ENCODE measurements at places on chromosomes 7 and 10. TPM values are rescaled to one million over a fixed set of nuclear protein-coding genes. Genes with fewer than 3 reads are reported as not detected.
A peak's percentile ranks its signal among the peaks of the same experiment; 100 is the strongest.

The SLC39A12 gene
- 0.68 TPM for total RNA-seq

The SKIDA1 gene
- total RNA-seq: 6.9 TPM

DNA sequence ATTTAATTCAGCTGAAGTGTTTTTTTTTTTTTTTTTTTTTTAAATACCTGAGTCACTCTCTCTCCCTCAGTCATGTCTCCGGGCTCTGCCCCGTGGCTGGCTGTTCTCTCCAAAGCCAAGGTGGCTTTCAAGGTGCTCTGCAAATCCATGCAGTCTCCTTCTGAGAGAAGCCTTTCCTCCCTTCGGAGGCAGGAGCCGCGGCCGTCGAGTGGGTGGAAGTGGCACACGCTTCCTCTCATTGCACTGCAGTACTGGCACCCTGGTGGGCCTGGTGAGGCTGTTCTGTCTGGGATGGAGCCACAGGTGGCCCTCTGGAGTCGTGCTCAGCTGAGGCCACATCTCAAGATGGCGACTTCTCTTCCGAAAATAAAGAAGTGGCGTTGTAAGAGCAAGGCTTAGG lies 221.8 kb downstream of the GLRX3 start:
- H3K4me1 ChIP-seq: no peaks in the 10 kb centered on the region
- H3K4me3 ChIP-seq: no peak overlapping the region
- H3K36me3 ChIP-seq: no peaks in the 10 kb centered on the region
- no peak overlapping the region for H3K27ac ChIP-seq
- DNase-seq: no peak

GRCh38 chr7:93262535-93262934 lies 30.4 kb downstream of the VPS50 start:
- H3K4me3 ChIP-seq: no peak overlapping the region
- H3K4me1 ChIP-seq: no peaks in the 10 kb centered on the region
- H3K36me3 ChIP-seq: no peaks in the 10 kb centered on the region
- H3K27me3 ChIP-seq: no peaks in the 10 kb centered on the region
- H3K27ac ChIP-seq: no peak overlapping the region

- no peaks in the 10 kb centered on the region for H3K36me3 ChIP-seq
- DNase-seq: no peak
- H3K27ac ChIP-seq: no peak overlapping the region
- H3K4me3 ChIP-seq: no peak overlapping the region
- no peaks in the 10 kb centered on the region for H3K27me3 ChIP-seq
- peaks cover 11% of the 10 kb centered on the region for H3K4me1 ChIP-seq
These were observed 1.6 kb upstream of the SPAG6 start for GRCh38 chr10:22343731-22344130.

DNA sequence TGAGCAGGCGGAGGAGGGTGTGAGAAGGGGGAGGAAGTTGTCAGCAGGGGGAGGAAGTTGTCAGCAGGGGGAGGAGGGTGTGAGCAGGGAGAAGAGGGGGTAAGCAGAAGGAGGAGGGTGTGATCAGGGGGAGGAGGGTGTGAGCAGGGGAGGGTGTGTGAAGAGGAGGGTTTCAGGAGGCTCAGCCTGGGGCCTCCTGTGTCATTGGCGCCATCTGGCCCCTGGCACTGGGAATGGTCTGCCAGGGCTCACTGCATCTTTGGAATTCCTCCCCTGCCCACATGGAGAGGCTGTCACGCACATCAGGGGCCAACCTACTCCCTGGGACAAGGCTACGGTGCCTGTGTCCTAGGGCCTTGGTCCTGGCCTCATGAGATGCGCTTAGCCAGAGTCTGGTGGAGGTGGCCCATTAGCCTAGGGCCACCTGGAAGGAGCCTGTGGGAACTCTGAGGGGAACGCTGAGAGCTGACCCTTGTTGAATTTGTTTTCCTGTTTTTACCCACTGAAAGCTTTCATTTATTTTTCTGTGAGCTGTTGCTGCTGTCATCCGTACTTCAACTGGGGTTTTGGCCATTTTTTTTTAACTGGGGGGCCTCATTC lies 18.0 kb downstream of the CAMK2B start:
- no peaks in the 10 kb centered on the region for H3K27me3 ChIP-seq
- no peak overlapping the region for H3K27ac ChIP-seq
- H3K4me3 ChIP-seq: no peak overlapping the region
- DNase-seq: peak; percentile 5
- no peaks in the 10 kb centered on the region for H3K36me3 ChIP-seq

GRCh38 chr7:55052081-55052480 lies 33.3 kb downstream of the EGFR start:
- H3K27ac ChIP-seq: no peak overlapping the region
- no peaks in the 10 kb centered on the region for H3K27me3 ChIP-seq
- no peak overlapping the region for H3K4me3 ChIP-seq
- DNase-seq: no peak

DNA sequence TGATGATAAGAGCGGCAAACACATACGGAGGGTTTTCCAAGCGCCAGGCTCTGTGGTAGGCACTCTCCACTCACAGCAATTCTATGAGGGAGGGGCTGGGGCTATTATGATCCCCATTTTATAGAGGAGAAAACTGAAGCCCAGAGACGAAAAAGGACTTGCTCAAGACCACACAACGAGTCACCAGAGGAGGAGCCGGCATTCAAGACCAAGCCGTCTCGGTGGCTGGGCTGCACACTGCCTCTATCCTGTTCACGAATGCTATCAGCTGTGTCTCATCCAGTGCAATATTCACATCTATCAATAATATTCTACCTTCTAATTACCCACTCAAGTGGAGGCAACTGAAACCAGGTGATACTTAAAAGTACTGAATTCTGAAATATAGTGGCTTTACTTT lies 67.8 kb upstream of the NMT2 start:
- H3K27me3 ChIP-seq: no peaks in the 10 kb centered on the region
- no peak overlapping the region for H3K27ac ChIP-seq
- DNase-seq: no peak

- H3K4me1 ChIP-seq: peaks cover 56% of the 10 kb centered on the region
- DNase-seq: no peak
- no peaks in the 10 kb centered on the region for H3K36me3 ChIP-seq
- no peaks in the 10 kb centered on the region for H3K27me3 ChIP-seq
- no peak overlapping the region for H3K4me3 ChIP-seq
- peak overlapping the region; percentile 42 for H3K27ac ChIP-seq
These were observed 51.3 kb downstream of the WIPF3 start for GRCh38 chr7:29857654-29858053.

DNA sequence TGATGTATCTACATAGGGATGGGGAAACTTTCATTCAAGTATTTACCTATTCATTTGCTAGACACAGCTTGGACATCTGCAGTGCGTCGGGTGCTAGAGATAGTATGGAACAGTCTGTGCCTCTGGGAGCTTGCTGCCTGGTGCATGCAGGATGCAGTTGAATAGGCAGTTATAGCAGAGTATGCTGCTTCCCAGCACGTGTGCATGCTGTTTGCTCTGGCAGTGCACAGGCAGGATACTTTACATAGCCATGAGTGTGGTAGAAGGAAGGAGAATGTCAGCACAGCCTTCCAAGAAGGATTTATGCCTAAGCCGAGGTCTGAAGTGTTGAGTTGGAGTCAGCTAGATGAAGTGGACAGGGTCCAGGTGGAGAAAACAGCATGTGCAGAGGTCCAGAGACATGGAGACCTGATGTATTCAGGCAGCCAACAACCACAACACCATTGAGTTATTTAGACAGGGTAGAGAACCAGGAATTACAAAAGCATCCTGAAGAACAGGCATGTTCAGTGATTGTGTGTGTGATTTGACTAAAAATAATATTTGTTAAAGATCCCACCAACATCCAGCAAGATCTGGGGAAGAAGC lies 8.1 kb downstream of the MAP3K8 start:
- DNase-seq: no peak
- H3K36me3 ChIP-seq: no peaks in the 10 kb centered on the region
- H3K4me3 ChIP-seq: no peak overlapping the region
- H3K27me3 ChIP-seq: no peaks in the 10 kb centered on the region

DNA sequence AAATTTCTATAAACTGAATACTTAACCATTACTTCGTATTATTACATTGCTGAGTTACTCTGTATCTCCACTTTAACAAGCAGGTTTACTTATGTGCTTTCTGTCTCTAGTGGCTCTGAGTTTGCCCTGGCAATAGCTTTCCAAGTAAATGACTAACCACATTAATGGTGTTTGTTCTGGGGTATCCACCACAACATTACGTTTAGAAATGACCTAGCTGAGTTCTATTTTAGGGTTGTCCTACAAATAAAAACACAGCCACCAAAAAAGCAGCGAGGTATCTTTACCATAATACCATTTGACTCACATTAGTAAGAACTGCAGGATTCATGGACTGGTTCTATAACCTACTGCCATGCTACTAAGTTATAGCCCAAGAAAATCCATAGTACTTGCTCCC lies 83.1 kb downstream of the HIBADH start:
- DNase-seq: no peak
- H3K36me3 ChIP-seq: no peaks in the 10 kb centered on the region
- no peaks in the 10 kb centered on the region for H3K27me3 ChIP-seq
- no peak overlapping the region for H3K27ac ChIP-seq

DNA sequence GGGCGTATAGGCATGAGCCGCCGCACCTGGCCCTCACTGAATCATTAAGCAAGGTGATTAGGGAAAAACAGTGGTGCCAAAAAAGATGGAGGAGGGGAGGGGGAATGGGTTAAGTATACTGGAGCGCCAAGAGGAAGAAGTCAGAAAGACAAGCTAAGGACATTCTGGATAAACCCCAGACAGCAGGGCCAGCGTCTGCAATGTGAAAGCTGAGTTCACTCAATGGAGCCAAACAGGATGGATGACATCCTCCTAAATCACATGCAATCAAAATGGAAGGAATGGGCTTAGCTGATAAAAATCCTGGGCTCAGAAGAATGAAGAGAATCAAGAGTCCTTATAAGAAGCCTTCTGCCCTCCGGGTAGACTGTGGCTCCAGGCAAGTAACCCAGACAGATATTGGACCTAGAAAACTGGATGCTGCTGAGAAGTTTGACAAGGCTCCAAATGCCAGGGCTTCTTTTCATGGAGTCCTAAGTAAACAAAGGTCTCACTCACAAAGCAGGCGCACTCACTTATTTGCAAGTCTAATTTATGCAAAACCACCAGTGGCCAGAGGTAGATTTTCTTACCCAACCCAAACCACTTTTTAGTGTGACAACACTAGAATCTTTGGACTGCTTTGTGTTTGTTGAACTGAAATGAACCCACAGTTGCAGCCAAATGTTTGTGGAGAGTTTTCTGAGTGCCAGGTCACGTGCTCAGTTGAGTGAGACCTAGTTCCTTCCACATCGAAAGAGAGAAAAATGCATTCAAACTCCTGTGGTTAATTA lies 519.1 kb upstream of the AUTS2 start:
- no peaks in the 10 kb centered on the region for H3K4me1 ChIP-seq
- H3K27ac ChIP-seq: no peak overlapping the region
- H3K36me3 ChIP-seq: no peaks in the 10 kb centered on the region
- H3K27me3 ChIP-seq: no peaks in the 10 kb centered on the region
- no peak overlapping the region for H3K4me3 ChIP-seq

DNA sequence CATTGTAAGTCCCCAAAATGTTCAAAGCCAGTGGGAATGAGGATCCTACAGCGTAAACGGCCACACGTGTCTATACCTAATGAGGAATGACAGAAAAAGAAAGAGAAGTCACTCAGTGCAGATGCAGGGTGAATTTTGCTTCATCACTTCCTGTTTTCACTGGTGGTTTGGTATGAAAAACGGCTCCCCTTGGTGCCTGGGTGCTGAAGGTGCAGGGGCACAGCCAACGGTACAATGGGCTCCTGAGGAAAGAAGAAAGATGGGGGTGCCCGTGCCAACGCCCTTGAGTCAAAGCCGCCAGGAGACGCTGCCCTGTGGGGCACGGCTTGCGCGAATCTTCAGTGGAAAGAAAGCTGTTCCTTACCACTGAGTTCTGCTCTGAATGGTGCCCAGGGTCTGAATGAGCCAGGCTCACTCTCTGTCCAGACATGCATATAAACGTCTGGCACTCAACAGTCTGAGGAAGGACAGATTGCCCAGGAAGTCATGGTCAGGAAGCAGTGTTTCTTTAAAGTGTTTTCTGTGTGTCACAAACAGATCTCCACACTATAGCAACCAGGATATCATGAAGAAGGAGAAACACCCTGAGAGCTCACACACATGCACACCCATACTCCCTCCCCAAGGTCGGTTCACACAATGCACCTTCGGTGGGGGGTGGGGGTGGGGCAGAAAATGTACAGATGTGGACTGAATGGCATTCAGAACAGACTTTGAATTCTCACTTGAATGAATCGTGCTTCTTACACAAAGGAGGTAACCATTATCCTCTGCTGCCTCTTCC lies 105.8 kb downstream of the ELMO1 start:
- H3K27me3 ChIP-seq: no peaks in the 10 kb centered on the region
- H3K4me3 ChIP-seq: no peak overlapping the region
- H3K27ac ChIP-seq: no peak overlapping the region
- no peak for DNase-seq
- no peaks in the 10 kb centered on the region for H3K4me1 ChIP-seq

- H3K36me3 ChIP-seq: no peaks in the 10 kb centered on the region
- H3K4me1 ChIP-seq: peaks cover 3% of the 10 kb centered on the region
- no peaks in the 10 kb centered on the region for H3K27me3 ChIP-seq
- peak overlapping the region; percentile 5 for H3K27ac ChIP-seq
- peak overlapping the region; percentile 4 for H3K4me3 ChIP-seq
These were observed 305.3 kb downstream of the PRPF18 start for GRCh38 chr10:13892001-13892491.

The TEX47 gene
- total RNA-seq: 23.9 TPM

GRCh38 chr10:49178489-49179471 lies 9.4 kb downstream of the TMEM273 start:
- DNase-seq: no peak
- no peak overlapping the region for H3K4me3 ChIP-seq
- no peak overlapping the region for H3K27ac ChIP-seq
- H3K27me3 ChIP-seq: no peaks in the 10 kb centered on the region
- no peaks in the 10 kb centered on the region for H3K36me3 ChIP-seq

- no peak overlapping the region for H3K4me3 ChIP-seq
- no peak for DNase-seq
- H3K36me3 ChIP-seq: no peaks in the 10 kb centered on the region
- no peaks in the 10 kb centered on the region for H3K4me1 ChIP-seq
These were observed 11.7 kb upstream of the TMEM106B start for GRCh38 chr7:12199363-12199762.

DNA sequence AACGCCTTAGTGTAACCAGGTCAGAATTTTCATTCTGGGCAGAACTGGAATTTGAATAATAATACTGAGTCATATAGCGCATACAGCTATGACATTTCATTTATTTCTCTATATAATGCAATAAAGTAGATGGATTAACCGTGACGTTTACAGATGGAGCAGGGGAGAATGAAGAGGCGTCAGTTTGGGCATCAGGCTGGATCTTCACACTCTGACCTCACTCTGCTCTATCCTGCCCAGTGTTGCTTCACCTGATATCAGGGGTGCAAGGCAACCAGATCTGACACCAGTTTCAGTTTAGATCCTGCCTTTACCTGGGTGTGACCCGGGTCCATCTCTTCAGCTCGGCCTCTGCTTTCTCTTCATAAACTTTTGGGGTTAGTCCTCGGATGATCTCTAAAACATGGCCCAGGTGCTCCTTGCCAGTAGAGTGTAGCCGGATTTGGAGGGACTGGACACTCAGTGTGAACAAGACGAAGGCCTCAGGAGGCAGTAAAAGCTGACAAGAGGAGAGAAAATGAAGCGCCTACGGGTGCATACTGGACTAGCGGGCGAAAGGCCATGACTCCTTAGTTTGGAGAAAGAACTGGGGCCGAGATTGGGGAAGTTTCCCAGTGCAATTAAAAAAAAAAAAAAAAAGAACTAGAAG lies 1.4 kb upstream of the ZYX start:
- H3K27me3 ChIP-seq: no peaks in the 10 kb centered on the region
- H3K4me3 ChIP-seq: peak overlapping the region; percentile 93
- peaks cover 43% of the 10 kb centered on the region for H3K4me1 ChIP-seq
- peak overlapping the region; percentile 90 for H3K27ac ChIP-seq
- no peaks in the 10 kb centered on the region for H3K36me3 ChIP-seq
- DNase-seq: no peak

The SLIT1 gene
- total RNA-seq: 2.5 TPM

- DNase-seq: peak; percentile 43
- H3K4me3 ChIP-seq: no peak overlapping the region
- no peak overlapping the region for H3K27ac ChIP-seq
- H3K36me3 ChIP-seq: no peaks in the 10 kb centered on the region
- H3K27me3 ChIP-seq: no peaks in the 10 kb centered on the region
These were observed 312.0 kb upstream of the ZMIZ1 start for GRCh38 chr10:78756604-78757343.

All from testis (tissue), 5 donors.